ENCODE measurements at places on chromosomes 5 and 9.

DNA sequence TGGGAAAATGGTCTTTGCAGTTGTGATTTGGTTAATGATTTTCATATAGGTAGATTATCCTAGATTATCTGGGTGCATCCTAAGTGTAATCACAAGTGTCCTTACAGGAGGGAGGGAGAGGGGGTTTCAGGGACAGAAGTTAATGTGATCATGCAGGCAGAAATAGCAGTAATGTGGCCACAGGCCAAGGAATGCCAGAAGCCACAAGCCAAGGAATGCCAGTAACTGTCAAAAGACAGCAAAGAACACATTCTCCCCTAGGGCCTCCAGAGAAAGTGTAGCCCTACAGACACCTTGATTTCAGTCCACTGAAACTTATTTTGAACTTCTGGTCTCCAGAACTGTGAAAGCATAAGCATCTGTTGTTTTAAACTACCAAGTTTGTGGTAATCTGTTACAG lies 2074.5 kb downstream of the MAT2B start:
- DNase-seq: no peak

DNA sequence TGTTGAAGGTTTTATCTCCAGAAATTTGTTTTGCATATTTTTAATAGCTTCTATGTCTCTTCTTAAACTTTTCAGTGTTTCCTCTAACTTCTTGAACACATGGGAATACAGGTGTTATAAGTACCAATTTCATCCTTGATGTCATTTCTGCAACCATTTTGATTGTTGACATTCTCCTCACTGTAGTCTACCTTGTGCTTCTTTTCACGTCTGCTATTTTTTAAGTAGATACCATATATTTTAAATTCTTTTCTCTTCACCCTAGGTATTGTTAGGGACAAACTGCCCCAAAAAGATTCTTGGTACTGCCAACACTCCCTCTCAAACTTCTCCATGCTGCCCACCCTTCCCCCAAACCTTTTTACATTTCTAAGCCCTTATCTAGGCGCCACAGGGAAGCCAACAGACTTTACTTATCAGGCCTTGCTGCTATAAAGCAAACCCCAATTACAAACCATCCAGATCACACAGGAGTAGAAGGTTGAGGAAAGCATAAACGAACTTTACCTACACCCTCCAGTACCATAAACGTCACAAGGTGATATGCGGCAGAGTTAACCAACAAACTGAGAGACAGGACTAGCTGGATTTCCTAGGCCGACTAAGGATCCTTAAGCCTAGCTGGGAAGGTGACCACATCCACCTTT lies 1165.3 kb downstream of the TAF11L14 start:
- no peak for DNase-seq

- DNase-seq: no peak
Measured at GRCh38 chr5:39541920-39542319, 117.1 kb upstream of the DAB2 start.

GRCh38 chr5:176388003-176388443 lies 375 bp downstream of the NOP16 start:
- DNase-seq: no peak

GRCh38 chr9:132078699-132079356 lies 839 bp downstream of the MED27 start:
- DNase-seq: no peak

GRCh38 chr5:472076-472655 lies 29.2 kb downstream of the EXOC3 start:
- DNase-seq: no peak

- no peak for DNase-seq
Measured at GRCh38 chr5:53956196-53956595, 354.2 kb downstream of the ARL15 start.

DNA sequence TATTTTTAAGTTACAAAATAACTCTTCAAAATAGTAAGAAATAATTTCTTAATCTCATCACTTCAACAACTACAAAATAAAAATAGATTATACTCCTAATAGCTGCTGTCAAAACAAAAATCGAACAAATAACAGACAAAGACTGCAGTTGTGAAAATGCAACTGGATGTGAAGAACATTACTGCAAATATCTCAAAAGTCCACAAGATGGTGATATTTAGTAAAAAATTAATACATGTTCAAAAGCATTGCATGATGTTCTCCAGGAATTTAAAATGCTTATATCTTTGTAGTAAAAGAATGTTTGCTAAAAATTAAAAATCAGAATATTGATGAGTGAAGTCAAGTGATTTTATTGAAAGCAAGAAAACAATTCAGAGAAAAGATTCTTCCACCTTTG lies 66.2 kb downstream of the MPDZ start:
- no peak for DNase-seq

GRCh38 chr9:71936066-71936465 lies 24.6 kb downstream of the C9orf85 start:
- no peak for DNase-seq

DNA sequence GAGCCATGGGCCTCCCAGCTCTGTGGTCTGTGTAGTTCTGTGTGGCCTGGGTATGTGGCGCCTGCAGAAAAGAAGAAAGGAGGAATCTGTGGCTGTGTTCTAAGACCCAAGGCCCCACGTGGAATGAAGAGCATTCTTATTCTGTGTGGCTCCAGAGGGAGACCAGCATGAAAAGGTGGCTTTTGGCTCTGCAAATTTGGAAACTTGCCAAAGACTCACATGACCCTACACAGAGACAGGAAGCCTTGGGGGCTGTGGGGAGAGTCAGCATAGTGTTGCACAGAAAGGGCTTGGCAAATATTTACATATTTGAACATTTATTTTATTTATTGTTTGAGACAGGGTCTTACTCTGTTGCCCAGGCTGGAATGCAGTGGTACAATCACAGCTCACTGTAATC lies 193.3 kb downstream of the TMEM38B start:
- DNase-seq: no peak

GRCh38 chr9:111037708-111038330 lies 451 bp downstream of the LPAR1 start:
- no peak for DNase-seq

DNA sequence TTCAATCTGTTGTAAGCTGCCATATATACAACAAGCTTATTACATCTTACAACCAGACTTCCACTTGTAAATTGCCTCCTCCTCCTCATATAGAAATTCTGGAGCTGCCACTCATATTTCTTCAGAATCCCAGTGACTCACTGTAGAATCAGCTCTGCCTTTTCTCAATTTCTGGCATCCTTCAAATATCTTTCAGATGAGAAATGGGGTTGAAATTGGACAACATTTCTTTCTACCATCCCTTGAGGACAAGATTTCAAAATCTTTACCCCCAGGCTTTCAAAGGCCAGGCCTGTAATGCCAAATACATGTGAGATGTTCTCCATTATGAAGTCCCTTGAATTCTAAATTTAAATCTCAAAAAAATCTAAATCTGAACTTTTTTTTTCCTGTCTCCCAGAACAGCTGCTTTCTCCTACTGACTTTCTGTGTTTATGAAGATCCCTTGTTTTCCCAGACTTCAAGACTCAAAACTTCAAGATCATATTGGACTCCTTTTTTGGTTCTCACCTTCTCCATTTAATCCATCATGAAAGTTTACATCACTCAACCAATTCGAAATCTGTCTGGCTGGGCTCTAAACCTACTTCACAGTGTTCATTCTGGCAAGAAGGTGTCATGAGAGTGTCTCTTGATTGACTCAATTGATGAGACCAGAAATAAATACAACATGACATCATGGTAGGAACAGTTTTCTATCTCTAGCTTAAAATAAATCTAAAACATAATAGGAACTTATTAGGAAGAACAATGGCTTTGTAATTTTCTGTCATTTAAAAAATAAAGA lies 109.8 kb downstream of the HMHB1 start:
- no peak for DNase-seq

- no peak for DNase-seq
Measured at GRCh38 chr5:17190799-17191391, 26.5 kb upstream of the BASP1 start.

- DNase-seq: no peak
Measured at GRCh38 chr5:140631831-140632365, 1.1 kb downstream of the CD14 start.

DNA sequence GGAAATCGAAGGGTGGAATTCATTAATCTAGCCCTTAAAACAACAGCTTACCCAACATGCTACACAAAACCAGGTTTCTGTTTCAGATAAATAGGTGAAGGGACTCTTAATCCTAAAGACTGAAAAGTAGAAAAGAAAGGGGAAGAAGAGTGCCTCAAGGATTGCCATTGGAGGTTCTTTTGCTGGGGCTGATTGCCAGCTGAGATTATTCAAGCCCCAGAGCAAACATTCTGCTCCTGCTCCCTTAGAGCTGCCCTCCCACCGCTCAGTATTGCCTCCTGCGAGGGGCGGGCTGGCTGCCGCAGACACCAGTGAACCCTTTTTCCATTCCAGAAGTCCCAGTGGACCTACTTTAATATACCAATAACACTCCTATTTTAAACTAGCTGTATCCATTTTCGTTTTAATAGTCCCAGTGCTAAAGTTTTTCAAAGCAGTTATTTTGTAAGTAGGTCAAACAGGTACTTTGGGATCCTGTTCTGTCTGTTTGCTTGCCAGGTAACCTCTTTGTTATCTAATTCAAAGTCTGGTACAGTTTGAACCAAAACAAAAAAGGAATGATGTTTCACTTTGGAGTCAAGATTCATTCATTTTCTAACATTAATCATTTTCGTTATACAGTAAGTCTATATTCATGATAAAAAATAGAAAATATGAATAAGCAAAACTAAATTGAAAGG lies 38.6 kb downstream of the HMGCS1 start:
- no peak for DNase-seq

GRCh38 chr5:179215576-179215975 lies 129.7 kb downstream of the ADAMTS2 start:
- no peak for DNase-seq

- DNase-seq: no peak
Measured at GRCh38 chr5:169426784-169427183, 125.8 kb upstream of the SLIT3 start.

GRCh38 chr5:160421625-160422258 lies at the start of gene PTTG1:
Gene PTTG1 (plus strand): TSS chr5:160421855. CDS start chr5:160422313, 458 bp downstream.
- peak; percentile 92 for DNase-seq

DNA sequence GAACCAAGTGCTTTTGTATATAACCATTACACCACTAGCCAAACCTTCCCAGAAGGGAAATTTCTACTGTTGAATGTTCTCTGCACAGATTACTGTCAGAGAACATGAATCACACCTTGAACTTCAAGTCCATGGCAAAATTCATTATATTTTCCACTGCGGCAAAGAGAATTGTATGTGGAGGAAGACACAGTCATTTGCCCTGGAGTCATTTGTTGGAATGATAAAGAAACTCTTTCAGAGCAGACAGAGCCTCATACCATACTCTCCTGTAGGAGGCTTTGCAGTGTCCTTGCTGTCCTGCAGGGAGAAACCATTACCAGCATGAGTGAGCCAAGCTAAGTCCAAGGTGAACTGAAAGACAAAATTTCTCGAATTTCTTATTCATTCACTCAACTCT lies 369.0 kb downstream of the ARHGEF28 start:
- DNase-seq: no peak

DNA sequence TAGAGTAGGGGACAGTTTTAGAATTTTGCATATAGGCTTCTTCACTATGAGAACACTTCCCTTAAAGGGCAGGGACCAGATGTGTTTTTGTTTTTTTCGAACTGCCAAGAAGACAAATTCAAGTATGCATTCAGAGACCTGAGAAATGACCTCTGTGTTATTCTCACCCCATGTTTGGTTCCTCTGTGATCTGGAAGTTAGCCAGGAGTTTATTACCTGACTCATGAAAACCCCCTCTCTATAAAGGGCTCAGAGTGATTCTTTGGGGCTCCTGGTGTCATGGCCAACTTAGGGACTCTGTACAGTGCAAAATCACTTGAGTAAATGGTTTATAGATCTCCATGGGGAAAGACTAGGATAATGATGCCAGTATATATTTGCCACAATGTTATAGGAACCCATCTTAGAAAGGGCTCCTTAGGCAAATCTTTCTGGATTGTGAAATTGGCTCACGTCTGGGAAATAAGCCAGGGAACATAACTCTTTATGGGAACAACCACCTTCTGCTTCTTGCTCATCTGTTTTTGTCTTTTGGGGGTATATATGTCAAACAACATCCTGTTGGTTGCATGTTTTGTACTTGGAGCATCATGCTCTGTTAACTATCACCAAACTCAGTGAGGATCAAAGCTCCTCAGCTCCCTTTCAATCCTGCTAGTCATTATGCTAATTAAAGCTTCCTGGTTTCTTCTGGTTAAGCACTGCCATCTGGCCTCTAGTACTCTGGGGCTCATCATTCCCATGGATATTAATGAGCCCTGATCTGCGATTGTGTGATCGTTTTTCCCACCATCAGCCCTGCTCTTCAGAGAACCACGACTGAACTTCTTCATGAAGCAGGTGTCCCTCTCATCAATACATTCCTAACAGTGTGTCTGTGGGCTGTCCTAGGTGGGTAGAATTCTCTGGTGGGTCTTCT lies 173.4 kb upstream of the CDH12 start:
- DNase-seq: no peak

- no peak for DNase-seq
Measured at GRCh38 chr9:108052431-108053080, 563.0 kb upstream of the KLF4 start.

GRCh38 chr5:59008816-59009473 lies 426.1 kb downstream of the RAB3C start:
- DNase-seq: no peak

DNA sequence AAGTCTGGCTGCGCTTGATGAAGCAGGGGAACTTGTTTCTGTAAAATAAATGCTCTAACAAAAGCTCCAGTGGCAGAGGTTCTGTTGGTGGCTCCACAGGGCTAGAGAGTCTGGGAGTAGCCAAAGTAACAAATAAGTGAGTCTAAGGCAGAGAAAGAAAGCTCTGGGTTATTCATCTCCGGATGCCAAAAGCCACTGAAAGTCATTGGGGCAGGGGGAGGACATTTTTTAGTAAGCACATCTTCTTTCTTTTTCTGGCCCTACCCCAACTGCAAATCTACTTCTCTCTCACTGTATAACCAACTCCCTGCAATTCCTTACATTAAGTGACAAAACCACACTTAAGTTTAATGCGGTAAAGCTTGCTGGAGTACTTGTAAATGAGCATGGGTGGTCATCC lies 141.6 kb downstream of the INSYN2B start:
- no peak for DNase-seq

DNA sequence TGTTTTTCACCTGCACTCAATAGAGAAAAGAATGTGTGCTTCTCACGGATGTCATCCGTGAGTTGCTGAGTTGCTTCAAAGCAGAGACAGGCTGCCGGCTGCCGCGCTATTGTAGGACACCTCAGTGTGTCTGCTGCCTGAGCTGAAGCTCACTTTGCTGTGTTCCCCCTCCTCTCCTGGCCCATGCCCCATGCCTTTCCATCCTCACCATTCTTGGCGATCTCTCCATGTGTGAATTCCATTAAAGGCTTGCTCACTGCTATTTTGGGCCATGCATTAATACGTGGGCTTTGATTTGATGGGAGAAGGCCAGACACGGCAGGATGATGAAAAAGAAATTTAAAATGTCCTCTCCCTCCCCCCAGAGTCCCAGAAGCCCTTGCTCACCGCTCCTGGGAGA lies 14.5 kb downstream of the ADAM19 start:
- peak; percentile 66 for DNase-seq

- no peak for DNase-seq
Measured at GRCh38 chr5:87900419-87900818, 368.2 kb downstream of the TMEM161B start.

GRCh38 chr9:77707383-77708063 lies 59.4 kb upstream of the GNA14 start:
- no peak for DNase-seq

- no peak for DNase-seq
Measured at GRCh38 chr5:28580616-28581015, 1542.2 kb upstream of the CDH9 start.

Measured in ascending aorta (tissue), 2 donors.